ENCODE measurements at places on chromosomes 16 and 17.

DNA sequence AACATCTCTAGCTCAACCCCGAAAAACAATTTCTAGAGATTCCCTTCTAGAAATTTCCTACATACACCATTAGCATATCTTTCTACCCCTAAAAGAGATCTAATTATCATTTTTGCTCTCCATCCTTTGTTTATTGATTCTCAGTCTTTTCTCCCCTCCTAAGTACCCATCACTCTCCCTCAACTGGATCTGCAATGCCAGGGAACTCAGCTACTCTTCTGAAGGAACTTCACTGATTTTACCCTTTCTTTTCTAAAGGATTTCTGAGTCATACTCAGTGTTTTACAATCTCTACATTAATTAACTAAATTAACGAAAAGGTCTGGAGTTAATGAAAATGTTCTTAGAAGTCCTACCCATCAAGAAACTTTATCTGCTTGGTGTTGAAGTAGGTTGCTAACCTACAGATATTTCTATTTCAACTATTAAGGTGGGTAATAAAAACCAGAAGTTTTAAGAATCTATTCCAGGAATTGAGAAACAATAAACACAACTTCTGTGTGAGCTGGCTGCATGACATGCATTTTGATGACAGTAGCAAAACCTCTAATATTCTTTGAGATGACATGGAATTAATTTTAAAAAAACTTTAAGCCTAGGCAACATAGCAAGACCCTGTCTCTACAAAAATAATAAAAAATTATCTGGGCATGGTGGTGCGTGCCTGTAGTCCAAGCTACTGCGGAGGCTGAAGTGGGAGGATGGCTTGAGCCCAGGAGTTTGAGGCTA lies 13.6 kb downstream of the CREBBP start:
- no peak for DNase-seq

DNA sequence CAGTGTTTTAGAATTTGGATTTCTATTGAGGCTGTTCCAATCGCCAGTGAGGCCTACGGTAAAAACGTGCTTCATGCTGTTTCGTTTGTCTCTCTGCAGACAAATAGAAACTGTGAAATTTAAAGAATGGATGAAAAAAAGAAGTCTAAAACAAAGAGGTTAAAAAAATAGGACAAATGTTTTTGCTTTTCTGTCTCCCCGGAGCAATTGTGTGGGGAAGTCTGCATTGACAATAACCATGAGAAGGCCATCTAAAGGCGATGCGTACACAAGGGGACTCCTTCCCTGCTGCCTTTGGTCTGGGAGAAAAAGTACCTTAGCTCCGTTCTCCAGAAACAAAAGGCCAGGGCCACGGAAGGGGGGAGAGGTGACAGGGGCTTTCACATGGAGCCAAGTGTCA lies 4.6 kb upstream of the ZFHX3 start:
- no peak for DNase-seq

DNA sequence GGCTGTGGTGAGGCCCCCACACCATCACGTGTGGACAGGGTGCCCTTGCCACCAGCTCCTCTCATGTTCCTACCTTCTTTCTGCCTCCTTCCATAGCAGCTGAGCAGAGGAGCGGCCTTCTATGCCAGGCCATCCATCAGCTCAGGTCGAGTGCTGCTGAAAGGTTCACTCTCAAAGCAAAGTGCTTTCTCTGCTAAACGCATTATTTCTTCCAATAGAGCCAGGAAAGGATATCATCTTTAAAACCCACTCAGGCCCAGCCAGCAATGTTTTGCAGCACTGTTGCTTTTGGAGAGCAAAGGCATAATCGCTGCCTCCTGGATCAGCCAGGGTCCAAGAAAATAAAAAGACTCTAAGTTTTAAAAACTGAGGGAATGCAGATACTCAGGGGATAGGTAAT lies 54.9 kb upstream of the GPRC5B start:
- DNase-seq, result no peak

DNA sequence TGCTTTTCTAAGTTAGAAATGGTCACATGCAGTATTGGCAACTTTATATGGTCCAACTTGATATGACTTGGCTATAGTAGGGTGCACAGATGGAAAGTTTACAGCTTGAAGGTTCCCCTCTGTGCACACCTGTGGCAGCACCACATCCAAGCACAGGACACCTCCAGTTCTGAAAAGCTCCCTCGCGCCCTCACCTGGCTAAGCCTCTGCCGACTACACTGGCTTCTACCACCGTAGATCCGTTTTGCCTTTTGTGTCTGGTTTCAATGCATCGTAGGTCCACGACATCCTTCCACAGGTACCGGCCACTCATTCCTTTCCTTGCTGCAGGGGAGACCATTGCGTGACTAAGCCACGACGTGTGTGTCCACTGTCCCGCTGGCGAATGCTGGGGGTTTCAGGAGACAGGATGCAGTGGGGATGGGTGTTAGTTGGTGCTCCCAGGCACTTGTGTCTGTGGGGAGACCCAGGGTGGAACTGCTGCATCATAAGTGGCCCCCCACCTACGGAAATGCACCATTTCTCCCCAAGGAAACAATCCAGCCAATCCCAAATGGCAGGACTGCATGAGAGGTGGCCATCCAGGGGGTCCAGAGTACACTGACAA lies 4.9 kb upstream of the RASD1 start:
- DNase-seq, result no peak

DNA sequence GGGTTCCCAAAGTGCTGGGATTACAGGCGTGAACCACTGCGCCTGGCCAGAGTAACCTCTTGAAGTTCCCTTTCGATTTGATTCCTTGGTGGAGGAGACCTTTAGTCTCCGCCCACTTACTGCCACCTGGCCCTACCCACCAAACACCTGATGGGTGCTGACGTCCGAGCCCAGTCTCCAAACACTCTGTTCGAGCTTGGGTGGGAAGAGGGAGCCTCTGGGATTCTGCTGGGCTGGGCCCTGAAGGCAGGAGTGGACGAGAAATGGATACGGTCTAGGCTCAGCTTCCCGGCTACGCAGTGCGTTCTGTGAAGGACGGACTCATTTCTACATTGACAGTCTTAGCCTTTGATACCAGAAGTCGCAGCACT lies 870 bp upstream of the ITGA3 start:
- DNase-seq, result no peak

- DNase-seq, result no peak
Measured at GRCh38 chr16:89863741-89864526, 9.5 kb upstream of the TCF25 start.

DNA sequence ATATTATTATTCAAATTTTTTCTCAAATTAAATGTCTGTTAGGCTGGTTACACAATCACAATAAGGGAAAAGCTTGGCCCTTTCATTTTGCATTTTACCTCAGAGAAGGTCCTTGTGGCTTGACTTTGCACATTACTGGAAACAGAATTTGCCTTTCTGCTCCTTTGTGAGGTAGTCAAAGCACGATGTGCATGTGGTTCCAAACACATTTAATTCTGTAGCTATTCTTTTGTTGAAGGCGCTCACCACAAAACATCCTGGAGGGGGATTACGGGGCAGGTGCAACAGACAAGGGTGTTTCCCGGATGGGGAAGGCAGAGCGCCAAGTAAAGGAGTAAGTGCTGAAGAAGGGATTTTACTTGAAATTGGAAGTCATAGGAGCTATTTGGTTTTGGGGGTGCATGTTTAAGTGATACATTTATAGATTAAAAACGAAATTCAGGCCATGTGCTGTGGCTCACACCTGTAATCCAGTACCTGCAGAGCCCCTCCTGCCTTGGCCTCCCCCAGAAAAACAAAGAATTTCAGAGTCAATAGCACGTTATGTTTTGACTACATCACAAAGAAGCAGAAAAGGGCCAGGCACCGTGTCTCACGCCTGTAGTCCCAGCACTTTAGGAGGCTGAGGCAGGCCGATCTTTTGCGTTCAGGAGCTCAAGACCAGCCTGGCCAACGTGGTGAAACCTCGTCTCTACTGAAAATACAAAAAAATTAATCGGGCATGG lies 31.2 kb upstream of the TENT4B start:
- no peak for DNase-seq

DNA sequence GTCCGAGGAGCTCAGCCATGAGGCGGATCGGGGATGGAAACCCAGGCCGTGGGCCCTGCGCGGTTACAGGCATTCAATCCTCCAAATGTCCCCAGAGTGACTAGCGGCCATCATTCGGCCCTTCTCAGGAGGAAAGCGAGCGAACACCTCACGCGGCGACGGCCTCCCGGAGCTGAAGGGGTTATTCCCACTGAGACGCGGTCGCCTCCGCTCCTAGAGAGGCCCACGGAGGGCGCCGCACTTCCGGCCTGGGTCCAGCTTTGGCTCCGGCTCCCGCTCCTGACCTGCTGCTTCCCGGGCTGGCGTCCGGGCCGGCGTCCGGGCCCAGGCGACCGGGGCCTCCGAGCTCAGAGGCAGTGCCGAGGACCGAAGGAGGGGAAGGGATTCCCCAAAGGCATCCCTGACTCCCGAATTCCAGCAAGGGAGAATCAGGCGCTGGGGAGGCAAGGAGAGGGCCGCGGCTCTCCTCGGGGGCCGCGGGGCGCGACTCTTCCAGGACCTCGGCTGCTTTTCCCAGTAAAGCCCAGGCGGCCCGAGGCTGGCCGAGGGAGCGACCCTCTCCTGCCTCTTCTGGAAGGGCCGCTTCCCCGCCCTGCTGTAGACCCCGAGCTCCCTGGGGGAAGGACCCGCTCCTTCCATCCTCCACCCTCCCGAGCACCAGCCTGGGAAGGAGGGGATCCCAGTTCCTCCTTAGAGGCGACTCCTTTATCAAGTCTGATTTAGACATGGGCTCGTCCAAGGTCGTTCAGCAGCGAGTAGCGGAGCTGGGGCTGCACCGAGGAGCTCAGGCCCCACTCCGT lies 18.6 kb upstream of the ZNF629 start:
- peak; percentile 31 for DNase-seq

GRCh38 chr17:5511401-5512225 lies 25.2 kb downstream of the MIS12 start:
- no peak for DNase-seq

GRCh38 chr17:35089586-35090296 lies 26.2 kb upstream of the RFFL start:
- no peak for DNase-seq

GRCh38 chr17:39400547-39401411 lies 647 bp downstream of the FBXL20 start:
- no peak for DNase-seq

- DNase-seq, result no peak
Measured at GRCh38 chr17:43845766-43846165, 1.2 kb upstream of the CD300LG start.

DNA sequence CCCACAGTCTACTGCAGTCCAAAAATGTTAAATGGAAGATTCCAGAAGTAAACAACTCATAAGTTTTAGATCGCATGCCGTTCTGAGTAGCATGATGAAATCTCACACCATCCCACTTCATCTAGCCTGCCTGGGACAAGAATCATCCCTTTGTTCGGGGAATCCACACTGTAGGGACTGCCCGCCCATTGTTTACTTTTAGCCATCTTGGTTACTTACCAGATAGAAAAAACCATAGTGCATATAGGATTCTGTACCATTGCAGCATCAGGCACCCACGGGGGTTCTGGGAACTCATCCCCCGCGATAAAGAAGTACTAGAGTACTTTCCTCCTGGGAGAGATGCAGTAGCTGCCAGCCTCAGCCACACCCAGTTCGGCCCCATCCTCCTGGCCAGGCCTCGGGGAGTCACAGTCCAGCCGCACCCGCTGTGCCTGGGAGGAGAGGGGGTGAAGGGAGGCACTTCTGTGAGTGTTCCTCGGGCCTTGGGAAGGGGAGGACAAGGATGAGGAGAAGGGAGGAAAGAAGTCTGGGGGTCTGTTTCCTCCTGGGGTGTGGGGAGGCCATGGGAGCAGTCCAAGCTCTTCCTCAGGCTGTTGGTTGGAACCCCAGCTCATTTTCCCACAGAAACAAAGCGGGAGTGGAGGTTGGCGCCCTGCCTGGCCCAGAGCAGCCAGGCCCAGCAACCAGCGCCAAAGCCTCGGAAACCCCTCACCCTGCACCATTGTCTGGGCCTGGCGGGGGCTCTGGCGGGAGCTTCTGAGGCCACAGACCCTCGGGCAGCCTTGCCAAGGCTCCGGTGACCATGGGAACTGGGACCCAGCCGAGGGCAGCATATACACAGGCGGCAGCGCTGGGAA lies 8.9 kb downstream of the TRIM47 start:
- DNase-seq, result no peak

GRCh38 chr17:76251478-76252039 lies 11.3 kb upstream of the RNF157 start:
- DNase-seq, result no peak

GRCh38 chr17:61018938-61019337 lies 341.3 kb downstream of the BCAS3 start:
- DNase-seq, result no peak

DNA sequence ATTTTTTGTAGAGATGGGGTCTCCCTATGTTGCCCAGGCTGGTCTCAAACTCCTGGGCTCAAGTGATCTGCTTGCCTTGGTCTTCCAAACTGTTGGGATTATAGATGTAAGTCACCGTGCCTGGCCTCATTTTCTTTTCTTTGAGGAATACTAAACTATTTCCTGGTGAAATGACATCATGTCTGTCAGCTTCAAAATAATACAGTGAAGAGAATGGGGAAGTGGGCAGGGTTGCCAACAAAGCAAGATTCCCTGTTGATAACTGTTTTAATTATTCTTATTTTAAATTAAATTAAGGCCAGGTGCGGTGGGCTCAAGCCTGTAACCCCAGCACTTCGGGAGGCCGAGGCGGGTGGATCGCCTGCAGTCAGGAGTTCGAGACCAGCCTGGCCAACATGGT lies 21.1 kb downstream of the PIPOX start:
- no peak for DNase-seq

- DNase-seq, result no peak
Measured at GRCh38 chr16:3135126-3135715, 392 bp downstream of the ZNF213 start.

GRCh38 chr16:68066763-68067162 lies 18.4 kb upstream of the NFATC3 start:
- no peak for DNase-seq

DNA sequence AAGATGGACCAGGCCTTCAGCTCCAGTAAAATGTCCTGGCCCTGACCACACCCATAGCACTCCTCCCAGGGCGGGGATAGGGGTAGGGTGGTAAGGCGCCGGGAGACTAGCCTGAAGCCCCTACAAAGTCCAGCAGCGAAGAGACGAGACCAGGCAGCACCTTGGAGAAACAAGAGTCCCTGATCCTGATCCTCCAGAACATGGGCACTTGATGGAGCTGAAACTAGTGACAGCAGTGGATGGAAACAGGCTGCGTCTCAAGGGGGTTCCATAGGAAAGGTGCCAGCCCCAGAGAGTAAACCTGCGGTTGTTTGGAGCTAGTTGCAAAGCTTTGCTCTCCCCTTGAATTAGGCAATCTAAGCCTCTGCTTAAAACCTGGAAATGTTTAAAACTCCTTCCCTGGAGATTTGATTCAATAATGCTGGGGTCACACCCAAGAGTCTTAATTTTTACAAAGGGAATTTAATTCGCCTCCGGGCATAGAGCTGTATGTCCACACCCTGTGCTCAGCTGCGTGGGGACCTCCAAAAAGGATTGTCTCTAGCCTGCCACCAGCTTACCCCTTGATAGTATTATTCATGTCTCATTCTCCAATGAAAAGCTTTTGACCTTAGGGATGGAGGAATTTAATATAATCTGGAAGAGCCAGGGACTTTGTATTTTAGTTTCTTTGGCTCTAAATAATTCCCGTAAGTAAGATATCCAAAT lies 258.6 kb downstream of the PMP22 start:
- DNase-seq, result no peak

- DNase-seq, result no peak
Measured at GRCh38 chr17:32124985-32125847, 17.1 kb upstream of the RHOT1 start.
